ENCODE measurements at places on chromosomes 1 and 21. TPM values are rescaled to one million over a fixed set of nuclear protein-coding genes. Genes with fewer than 3 reads are reported as not detected.

Gene S100A14
- total RNA-seq: not detected

Gene AKIRIN1
- total RNA-seq: 81.3 TPM

- peaks cover 9% of the 10 kb centered on the region for H3K4me1 ChIP-seq
- H3K27me3 ChIP-seq: no peaks in the 10 kb centered on the region
- no peaks in the 10 kb centered on the region for H3K36me3 ChIP-seq
- H3K4me3 ChIP-seq: no peak overlapping the region
- DNase-seq: peak; percentile 80
Observed at GRCh38 chr1:163071405-163072255, 2.5 kb downstream of the RGS4 start.

GRCh38 chr1:23103001-23103889 lies 65.4 kb downstream of the LUZP1 start:
- H3K27ac ChIP-seq: no peak overlapping the region
- no peaks in the 10 kb centered on the region for H3K36me3 ChIP-seq
- H3K27me3 ChIP-seq: no peaks in the 10 kb centered on the region

DNA sequence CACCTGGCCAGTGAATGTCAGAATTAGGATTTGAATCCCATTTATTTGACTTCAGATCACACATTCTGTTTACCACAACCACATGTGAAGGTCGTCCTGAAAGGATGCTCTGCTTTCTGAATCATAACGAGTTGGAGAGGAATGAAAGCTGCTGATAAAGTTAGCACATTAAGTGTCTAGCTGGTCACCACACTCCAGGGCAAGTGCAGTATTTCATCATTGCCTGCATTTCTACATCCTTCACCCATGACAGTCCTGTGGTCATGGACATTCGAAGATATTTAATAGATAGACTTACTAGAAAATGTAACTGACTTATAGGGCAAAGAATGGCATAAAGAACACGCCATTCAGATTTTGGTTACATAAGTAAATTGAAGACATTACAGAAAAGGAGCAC lies 52.7 kb upstream of the ST6GALNAC3 start:
- no peak overlapping the region for H3K4me3 ChIP-seq
- DNase-seq: no peak
- H3K27ac ChIP-seq: no peak overlapping the region

- no peaks in the 10 kb centered on the region for H3K36me3 ChIP-seq
- no peak overlapping the region for H3K27ac ChIP-seq
- no peaks in the 10 kb centered on the region for H3K4me1 ChIP-seq
- H3K27me3 ChIP-seq: no peaks in the 10 kb centered on the region
- DNase-seq: no peak
Observed at GRCh38 chr1:2208309-2209239, 14.0 kb upstream of the FAAP20 start.

Gene BGLAP
- 0.48 TPM for total RNA-seq

- no peaks in the 10 kb centered on the region for H3K36me3 ChIP-seq
- H3K27me3 ChIP-seq: no peaks in the 10 kb centered on the region
- H3K4me3 ChIP-seq: no peak overlapping the region
- no peak for DNase-seq
- H3K4me1 ChIP-seq: no peaks in the 10 kb centered on the region
- no peak overlapping the region for H3K27ac ChIP-seq
Observed at GRCh38 chr1:82445827-82446226, 645.1 kb downstream of the ADGRL2 start.

Gene PROX1
- total RNA-seq: 0.41 TPM

GRCh38 chr1:116833718-116834117 lies 76.0 kb upstream of the PTGFRN start:
- no peak overlapping the region for H3K4me3 ChIP-seq
- H3K4me1 ChIP-seq: peaks cover 5% of the 10 kb centered on the region
- no peaks in the 10 kb centered on the region for H3K27me3 ChIP-seq
- H3K36me3 ChIP-seq: no peaks in the 10 kb centered on the region

DNA sequence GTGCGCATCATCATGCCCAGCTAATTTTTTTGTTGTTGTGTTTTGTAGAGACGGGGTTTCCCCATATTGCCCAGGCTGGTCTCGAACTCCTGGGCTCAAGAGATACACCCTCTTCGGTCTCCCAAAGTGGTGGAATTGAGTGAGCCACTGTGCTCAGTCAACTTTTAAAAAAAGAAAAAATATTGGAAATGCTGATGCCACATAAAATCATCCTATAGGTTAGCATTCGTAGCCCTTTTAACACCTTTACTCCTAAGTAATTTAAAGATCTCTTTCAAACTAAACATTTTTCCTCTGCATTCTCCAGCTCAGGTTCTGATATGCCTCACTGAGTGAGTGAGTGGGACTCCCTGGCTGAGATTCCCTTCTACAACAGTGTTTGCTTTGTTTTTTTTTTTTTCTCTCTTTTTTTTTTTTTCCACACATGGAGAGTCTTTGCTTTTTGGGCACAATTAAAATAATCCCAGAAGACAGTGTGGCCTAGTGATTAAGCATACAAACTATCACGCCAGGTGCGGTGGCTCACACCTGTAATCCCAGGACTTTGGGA lies 74.0 kb downstream of the LPGAT1 start:
- H3K27me3 ChIP-seq: no peaks in the 10 kb centered on the region
- H3K36me3 ChIP-seq: no peaks in the 10 kb centered on the region
- no peak overlapping the region for H3K4me3 ChIP-seq
- no peak overlapping the region for H3K27ac ChIP-seq
- peaks cover 5% of the 10 kb centered on the region for H3K4me1 ChIP-seq

Gene PKNOX1
- total RNA-seq: 28.1 TPM

GRCh38 chr1:239814306-239814881 lies 277.3 kb upstream of the FMN2 start:
- H3K4me1 ChIP-seq: no peaks in the 10 kb centered on the region
- no peaks in the 10 kb centered on the region for H3K27me3 ChIP-seq
- no peaks in the 10 kb centered on the region for H3K36me3 ChIP-seq
- no peak overlapping the region for H3K27ac ChIP-seq
- no peak overlapping the region for H3K4me3 ChIP-seq

- H3K4me1 ChIP-seq: no peaks in the 10 kb centered on the region
- no peak overlapping the region for H3K27ac ChIP-seq
- H3K36me3 ChIP-seq: no peaks in the 10 kb centered on the region
- no peak overlapping the region for H3K4me3 ChIP-seq
Observed at GRCh38 chr1:80533775-80534334, 1266.9 kb upstream of the ADGRL2 start.

- no peak overlapping the region for H3K27ac ChIP-seq
- no peaks in the 10 kb centered on the region for H3K27me3 ChIP-seq
- H3K36me3 ChIP-seq: no peaks in the 10 kb centered on the region
- DNase-seq: no peak
Observed at GRCh38 chr1:202569393-202570322, 140.6 kb downstream of the SYT2 start.

DNA sequence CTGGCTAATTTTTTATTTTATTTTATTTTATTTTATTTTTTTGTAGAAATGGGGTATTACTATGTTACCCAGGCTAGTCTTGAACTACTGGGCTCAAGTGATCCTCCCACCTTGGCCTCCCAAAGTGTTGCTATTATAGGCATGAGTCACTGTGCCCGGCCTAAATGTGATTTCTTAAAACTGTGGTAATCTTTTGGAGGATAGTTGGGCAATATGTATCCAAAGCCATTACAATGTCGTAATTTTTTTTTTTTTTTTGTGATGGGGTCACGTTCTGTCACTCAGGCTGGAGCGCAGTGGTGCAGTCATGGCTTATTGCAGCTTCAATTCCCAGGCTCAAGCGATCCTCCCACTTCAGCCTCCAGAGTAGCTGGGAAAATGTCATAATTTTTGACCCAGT lies 14.2 kb downstream of the ETV3L start:
- no peak overlapping the region for H3K4me3 ChIP-seq
- no peak for DNase-seq

Gene MEX3A
- 2.5 TPM for total RNA-seq

GRCh38 chr1:154847891-154848290 lies 22.2 kb downstream of the KCNN3 start:
- no peak for DNase-seq
- no peaks in the 10 kb centered on the region for H3K36me3 ChIP-seq
- H3K27ac ChIP-seq: no peak overlapping the region
- H3K4me1 ChIP-seq: peaks cover 96% of the 10 kb centered on the region

GRCh38 chr1:214004795-214005194 lies 17.0 kb downstream of the PROX1 start:
- no peak for DNase-seq
- no peak overlapping the region for H3K4me3 ChIP-seq
- no peaks in the 10 kb centered on the region for H3K27me3 ChIP-seq
- H3K36me3 ChIP-seq: no peaks in the 10 kb centered on the region

DNA sequence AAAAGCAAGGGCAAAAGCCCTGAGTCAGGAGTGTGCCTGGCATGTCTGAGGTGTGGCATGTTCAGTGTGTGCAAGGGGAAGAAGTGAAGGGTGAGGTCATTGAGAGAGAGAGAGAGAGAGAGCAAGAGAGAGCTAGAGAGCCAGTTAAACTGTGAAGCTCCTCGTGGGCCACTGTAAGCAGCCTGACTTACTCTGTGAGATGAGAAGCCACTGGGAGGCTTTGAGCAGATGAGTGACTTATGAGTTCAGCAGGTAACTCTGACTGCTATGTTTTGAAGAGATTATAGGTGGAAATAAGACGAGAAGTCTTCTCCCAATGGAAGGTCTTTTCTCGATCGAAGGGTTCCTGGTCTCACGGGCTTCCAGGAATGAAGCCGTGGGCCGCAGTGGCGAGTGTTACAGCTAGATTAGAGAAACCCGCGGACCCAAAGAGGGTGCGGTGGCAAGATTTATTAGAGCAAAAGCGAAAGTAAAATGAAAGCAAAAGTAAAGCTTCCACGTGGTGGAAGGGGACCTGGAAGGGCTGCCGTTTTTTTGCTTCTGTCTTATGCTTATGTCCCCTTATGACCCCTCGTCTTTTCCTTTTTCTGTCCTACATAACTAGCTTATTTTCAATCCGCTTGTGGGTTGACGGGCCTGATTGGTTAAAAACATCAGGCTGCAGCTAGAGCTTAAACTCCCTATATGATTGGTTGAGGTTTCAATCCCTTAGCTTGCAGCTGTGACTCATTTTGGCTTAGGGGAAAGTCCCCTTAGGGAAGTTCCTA lies 323.1 kb upstream of the FAM78B start:
- peak; percentile 64 for DNase-seq
- H3K4me1 ChIP-seq: peaks cover 14% of the 10 kb centered on the region
- H3K27me3 ChIP-seq: no peaks in the 10 kb centered on the region
- no peak overlapping the region for H3K27ac ChIP-seq
- peak overlapping the region; percentile 64 for H3K4me3 ChIP-seq
- H3K36me3 ChIP-seq: no peaks in the 10 kb centered on the region

GRCh38 chr1:159849626-159850366 lies 12.7 kb downstream of the VSIG8 start:
- H3K27ac ChIP-seq: no peak overlapping the region
- no peaks in the 10 kb centered on the region for H3K4me1 ChIP-seq
- H3K36me3 ChIP-seq: no peaks in the 10 kb centered on the region
- no peaks in the 10 kb centered on the region for H3K27me3 ChIP-seq
- DNase-seq: no peak
- no peak overlapping the region for H3K4me3 ChIP-seq

GRCh38 chr1:224377676-224378006 lies 21.0 kb downstream of the CNIH4 start:
- no peak for DNase-seq
- H3K27me3 ChIP-seq: no peaks in the 10 kb centered on the region
- peaks cover 28% of the 10 kb centered on the region for H3K36me3 ChIP-seq
- H3K4me1 ChIP-seq: peaks cover 10% of the 10 kb centered on the region
- no peak overlapping the region for H3K27ac ChIP-seq

DNA sequence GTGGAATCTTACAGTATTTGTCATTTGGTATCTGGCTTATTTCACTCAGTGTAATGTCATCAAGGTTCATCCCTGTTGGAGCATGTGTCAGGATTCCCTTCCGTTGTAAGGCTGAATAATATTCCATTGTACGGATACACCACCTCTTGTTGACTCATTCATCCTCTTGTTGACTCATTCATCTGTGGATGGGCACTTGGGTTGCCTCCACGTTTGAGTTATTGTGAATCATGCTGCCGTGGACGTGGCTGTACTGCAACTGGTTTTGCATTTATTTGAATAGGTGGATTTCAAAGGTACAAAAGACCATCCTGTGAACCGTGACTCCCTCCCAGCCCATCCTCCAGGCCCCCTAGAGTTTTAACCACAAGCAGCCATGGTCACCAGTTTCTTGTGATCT lies 11.9 kb upstream of the TCP10L start:
- no peak for DNase-seq
- no peaks in the 10 kb centered on the region for H3K27me3 ChIP-seq
- H3K4me1 ChIP-seq: no peaks in the 10 kb centered on the region

DNA sequence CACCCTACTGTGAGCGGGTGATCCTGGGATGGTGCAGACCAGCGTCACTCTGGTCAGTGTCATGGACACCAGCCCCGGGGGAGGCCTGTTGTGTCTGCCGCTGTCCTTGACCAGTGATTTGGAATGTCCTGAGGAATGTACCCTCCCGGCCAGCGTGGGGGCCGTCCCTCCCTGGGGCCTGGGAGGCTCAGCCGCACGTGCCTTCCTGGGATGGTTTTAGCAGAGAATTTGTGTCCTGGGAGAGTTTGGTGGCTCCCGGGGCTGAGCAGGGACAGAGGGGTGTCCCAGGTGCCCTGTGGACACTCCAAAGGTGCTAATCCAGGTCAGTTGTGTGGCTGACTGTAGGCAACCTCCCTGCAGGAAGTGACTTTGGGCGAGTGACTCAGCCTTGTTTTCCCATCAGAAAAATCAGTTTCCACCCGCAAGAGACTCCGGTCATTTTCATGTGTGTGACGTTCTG lies 6.2 kb downstream of the ARHGEF16 start:
- H3K4me1 ChIP-seq: no peaks in the 10 kb centered on the region
- H3K4me3 ChIP-seq: no peak overlapping the region
- no peaks in the 10 kb centered on the region for H3K36me3 ChIP-seq

DNA sequence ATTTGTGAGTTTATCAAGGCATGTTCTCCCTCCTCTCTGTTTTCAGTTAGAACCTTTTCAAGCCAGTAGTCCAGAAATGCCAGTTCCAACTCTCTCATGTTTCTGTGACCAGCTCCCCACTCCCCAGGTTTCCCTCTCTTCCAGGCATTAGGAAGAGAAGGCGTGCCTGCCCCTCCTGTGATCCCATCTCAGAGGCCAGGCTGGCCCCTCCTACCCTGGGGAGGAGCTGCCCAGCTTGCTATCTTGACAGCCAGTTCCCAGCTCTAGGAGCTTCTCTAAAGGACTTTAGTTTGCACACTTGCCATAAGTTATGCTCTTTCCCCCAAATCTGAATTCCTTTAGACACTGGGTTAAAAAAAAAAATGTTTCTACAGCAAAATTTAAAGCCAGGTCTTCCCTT lies 8.9 kb downstream of the HYI start:
- no peak overlapping the region for H3K4me3 ChIP-seq
- H3K4me1 ChIP-seq: no peaks in the 10 kb centered on the region
- H3K27ac ChIP-seq: no peak overlapping the region
- no peaks in the 10 kb centered on the region for H3K27me3 ChIP-seq
- DNase-seq: no peak

DNA sequence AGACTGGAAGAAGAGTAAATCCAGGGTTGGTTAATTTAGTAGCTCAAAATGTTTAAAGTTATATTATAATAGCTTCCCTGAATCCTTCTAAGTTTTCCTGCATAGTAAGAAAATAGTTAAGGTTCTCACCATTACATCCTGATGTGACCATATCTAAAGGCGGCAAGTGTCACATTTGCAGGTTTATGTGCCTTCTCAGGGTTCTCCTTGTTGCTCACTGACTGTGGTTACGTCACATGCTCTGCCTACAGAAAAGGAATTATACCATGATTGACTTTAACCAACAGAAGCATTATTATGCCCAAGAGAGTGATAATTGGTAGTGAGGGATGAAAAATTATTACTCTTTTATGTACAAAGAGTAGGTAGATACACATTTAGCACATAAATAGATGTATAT lies 539.8 kb downstream of the PTPRC start:
- no peak overlapping the region for H3K27ac ChIP-seq
- H3K4me1 ChIP-seq: no peaks in the 10 kb centered on the region
- no peak overlapping the region for H3K4me3 ChIP-seq
- H3K27me3 ChIP-seq: no peaks in the 10 kb centered on the region
- no peaks in the 10 kb centered on the region for H3K36me3 ChIP-seq
